ENCODE measurements at places on chromosomes 5 and 9. TPM values are rescaled to one million over a fixed set of nuclear protein-coding genes. Genes with fewer than 3 reads are reported as not detected.

- H3K4me1 ChIP-seq, result no peaks in the 10 kb centered on the region
- H3K4me3 ChIP-seq, result no peak overlapping the region
- H3K27ac ChIP-seq, result no peak overlapping the region
- H3K36me3 ChIP-seq, result peaks cover 28% of the 10 kb centered on the region
- H3K27me3 ChIP-seq, result peaks cover 7% of the 10 kb centered on the region
Measured at GRCh38 chr9:21317956-21318923, 13.1 kb upstream of the IFNA5 start.

The PFN3 gene
- polyA plus RNA-seq, result not detected

The PCDHB11 gene
- not detected for polyA plus RNA-seq

DNA sequence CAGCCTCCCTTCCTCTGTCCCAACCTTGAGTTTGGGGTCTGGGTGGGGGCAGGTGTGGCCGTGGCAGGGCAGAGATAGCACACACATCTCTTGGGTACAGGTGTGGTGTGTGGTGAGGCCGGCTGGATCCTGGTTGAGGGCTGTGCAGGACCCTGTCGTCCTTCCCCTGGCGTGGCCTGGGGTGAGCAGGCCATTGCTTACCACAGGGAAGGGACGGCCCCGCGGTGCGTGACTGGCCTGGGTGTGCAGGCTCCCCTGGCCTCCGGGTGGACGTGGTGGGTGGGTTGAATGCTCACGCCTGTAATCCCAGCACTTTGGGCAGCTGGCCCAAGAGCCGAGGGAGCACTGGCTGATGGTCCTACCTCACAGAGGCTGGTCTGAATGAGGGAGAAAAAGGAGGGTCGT lies 1.2 kb downstream of the ARRDC1 start:
- peaks cover 71% of the 10 kb centered on the region for H3K4me1 ChIP-seq
- no peaks in the 10 kb centered on the region for H3K27me3 ChIP-seq
- H3K4me3 ChIP-seq, result peak overlapping the region; percentile 93
- H3K27ac ChIP-seq, result peak overlapping the region; percentile 82

The GZMA gene
- polyA plus RNA-seq, result 2.3 TPM

The RNF183 gene
- not detected for polyA plus RNA-seq

Measured in CD14-positive monocyte (primary cell).